Activated CD8-positive, alpha-beta memory T cell treated with anti-CD3 and anti-CD28 coated beads for 24 hours (primary cell): ENCODE measurements at places on chromosomes 6 and 20.

DNA sequence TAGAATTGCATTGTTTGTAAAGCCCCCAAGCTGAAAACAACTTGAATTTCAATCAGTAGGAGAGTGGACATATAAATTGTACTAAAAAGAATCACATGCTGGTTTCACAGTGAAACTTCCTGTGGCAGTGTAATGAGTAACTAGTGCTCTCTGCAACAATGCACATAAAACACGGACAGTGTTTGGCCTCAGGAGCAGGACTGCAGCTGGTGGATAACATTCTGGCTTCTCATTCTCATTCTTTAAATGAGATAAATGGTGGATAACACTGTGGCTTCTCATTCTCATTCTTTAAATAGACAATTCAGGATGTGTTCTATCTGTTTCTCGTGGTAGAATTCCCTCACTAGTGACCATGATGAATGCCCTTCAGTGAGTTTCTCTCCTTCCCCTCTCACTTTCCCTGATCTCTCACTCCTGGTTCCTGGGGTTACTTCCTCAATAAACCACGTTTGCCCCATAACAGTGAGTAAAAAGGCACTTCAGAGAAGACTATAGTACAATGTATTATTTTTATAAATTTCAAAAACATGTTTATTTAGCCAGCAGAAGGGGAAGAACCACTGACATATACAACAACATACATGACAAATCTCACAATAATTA is 59.9 kb downstream of the SLC22A2 start:
- DNase-seq: no peak

GRCh38 chr6:81966968-81967367 is 214.5 kb upstream of the TENT5A start:
- no peak for DNase-seq

- no peak for DNase-seq
Measured at GRCh38 chr20:9439806-9440205, 74.6 kb upstream of the LAMP5 start.

DNA sequence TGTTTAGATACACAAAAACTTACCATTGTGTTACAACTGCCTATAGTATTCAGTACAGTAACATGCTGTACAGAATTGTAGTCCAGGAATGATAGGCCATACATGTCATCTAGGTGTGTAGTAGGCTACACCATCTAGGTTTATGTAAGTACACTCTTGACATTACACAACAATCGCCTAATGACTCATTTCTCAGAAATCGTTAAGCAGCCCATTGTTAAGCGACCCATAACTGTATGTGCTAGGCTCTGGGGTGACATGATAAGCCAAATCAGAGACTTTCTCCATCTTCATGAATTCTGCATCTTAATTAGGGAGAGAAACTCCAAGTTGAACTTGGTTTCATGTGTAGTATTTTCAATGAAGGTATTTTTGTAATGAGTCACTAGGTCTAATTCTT is 17.2 kb downstream of the STK35 start:
- DNase-seq: no peak

DNA sequence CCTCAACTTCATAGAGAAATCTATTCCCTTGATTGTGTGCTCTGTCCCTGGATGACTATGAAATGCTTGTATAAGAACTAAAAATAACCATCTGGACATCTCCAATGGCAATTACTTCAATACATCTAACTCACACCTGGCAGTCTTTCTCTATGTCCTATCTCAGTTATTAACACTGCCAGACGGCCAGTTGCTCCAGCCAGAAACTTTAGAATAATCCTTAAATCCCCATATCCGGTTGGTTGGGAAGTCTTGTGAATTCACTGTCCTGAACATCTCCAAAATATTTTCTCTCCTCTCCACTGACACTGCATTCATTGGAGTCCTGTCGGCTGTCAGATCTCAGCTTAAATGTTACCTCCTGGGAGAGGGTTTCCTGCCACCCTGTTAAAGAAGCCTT is 12.2 kb upstream of the LAMA2 start:
- DNase-seq: no peak

DNA sequence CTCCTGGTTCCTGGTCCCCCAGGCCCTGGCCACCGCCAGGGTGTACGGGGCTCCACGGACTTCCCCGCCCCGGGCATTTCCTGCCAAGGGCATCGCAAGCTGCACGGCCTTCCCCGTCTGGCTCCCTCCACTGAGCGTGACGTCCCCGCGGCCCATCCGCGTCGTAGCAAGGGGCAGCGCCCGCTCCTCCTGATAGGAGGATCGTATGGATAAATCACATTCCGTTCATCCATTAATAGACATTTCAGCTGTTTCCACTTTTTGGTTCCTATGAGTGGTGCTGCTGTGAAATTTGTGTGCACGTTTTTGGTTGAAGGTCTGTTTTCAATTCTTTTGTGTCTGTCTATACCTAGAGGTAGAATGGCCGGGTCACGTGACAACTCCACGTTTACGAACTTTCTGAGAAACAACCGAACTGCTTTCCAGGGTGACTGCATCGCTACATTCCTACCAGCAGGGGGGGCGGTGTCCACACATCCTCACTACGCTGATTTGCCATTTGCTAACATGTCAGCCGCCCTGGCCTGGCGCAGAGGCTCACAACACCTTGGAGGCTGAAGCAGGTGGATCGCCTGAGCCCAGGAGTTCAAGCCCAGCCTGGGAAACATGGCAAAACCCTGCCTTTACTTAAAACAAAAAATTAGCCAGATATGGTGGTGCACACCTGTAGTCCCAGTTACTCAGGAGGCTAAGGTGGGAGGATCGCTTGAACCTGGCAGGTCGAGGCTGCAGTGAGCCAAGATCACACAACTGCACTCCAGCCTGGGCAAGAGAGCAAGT is 37.7 kb downstream of the KCNQ2 start:
- peak; percentile 90 for DNase-seq

DNA sequence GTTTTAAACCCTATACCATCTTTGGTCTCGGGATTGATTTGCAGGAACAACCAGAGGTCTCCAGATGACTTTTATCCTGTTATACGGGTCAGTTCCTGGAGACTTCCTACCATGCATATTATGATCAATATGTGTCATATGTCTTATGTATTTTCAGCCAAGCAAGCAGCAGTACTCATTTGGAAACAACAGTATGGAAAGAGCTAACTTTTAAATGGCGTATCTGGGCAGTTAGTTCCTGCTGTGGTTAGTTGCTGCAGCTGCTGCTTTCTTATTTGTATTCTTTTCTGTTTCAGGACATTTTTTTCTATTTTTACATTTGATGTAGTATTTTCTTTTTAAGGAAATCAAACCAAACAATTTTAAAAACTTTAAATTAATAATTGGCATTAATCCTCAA is 207.5 kb downstream of the MANEA start:
- DNase-seq: no peak

GRCh38 chr20:51220293-51220706 is 197.4 kb upstream of the KCNG1 start:
- peak; percentile 84 for DNase-seq

- DNase-seq: no peak
Measured at GRCh38 chr6:100057941-100058340, 63.9 kb upstream of the MCHR2 start.

DNA sequence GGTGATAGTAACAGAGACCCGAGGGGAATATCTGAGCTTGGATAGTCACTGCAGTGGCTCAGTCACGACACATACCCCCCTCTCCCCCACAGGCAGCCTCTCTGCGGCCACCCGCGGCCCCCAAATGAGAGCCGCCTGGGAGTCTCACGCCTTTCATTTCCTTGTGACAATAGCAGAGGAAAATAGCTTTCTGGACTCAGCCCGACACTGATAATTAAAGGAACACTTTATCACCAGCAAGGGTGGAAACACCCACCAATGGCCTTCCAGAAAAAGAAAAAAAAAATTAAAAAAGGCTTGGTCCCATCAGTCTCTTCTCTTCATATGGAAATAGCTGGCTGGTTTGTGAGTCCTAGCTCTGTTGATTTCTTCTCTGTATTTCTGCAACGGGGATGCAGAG is 35.1 kb upstream of the KCNG1 start:
- DNase-seq: no peak

GRCh38 chr6:7373739-7374138 is 15.8 kb downstream of the CAGE1 start:
- no peak for DNase-seq

DNA sequence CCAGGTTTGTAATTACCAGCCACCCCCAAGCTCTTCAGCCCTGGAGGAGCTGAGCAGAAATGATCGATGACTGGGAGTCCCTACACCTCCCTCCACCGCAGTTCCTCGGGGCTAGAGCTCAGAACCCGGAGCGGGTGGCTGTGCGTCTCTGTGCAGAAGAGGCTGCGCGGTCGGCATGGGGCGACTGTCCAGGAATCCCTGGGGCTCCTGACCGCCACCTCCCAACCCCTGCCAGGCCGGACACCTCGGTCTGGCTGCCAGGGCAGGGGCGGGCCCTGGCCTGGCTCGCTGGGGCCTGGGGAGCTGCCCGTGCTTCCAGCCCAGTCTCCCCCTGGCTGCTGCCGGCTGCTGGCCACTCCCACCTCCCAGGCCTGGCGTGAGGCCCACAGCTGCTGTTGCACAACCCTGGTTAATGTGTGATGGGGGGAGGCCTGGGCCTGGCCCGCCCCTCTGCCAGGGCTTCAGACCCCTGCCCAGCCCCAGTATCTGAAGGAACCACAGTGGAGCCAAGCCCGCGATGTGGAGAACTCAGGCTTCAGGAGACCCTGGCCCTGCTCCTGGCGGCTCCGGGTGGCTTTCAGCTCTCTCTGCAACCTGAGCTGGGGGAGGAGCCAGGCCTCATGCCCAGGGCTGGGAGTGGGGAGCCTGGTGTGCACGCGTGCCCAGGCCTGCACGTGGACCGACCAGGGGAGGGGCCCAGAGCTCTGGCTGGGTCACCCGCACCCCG is 1.2 kb downstream of the SLC2A4RG start:
- DNase-seq: peak; percentile 73

- peak; percentile 81 for DNase-seq
Measured at GRCh38 chr20:43691928-43692524, 25.1 kb downstream of the MYBL2 start.

DNA sequence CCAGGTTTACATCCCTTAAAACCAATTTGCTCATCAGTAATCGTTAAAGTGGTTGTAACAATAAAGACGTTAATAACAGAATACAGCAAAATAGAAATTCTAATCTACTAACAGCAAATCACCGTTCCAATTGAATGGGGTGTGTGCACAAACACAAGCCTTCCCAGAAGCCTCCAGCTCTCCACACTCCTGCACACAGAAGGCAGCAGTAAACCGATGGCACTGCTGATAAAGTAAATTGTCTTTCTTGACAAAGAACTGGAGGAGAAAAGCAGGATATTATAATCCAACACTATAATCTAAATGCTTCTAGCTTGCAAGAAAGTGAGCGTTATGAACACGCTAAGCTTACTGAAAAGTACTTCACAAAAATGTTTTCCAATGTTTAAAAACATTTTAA is 7.0 kb downstream of the ZNF217 start:
- peak; percentile 53 for DNase-seq

DNA sequence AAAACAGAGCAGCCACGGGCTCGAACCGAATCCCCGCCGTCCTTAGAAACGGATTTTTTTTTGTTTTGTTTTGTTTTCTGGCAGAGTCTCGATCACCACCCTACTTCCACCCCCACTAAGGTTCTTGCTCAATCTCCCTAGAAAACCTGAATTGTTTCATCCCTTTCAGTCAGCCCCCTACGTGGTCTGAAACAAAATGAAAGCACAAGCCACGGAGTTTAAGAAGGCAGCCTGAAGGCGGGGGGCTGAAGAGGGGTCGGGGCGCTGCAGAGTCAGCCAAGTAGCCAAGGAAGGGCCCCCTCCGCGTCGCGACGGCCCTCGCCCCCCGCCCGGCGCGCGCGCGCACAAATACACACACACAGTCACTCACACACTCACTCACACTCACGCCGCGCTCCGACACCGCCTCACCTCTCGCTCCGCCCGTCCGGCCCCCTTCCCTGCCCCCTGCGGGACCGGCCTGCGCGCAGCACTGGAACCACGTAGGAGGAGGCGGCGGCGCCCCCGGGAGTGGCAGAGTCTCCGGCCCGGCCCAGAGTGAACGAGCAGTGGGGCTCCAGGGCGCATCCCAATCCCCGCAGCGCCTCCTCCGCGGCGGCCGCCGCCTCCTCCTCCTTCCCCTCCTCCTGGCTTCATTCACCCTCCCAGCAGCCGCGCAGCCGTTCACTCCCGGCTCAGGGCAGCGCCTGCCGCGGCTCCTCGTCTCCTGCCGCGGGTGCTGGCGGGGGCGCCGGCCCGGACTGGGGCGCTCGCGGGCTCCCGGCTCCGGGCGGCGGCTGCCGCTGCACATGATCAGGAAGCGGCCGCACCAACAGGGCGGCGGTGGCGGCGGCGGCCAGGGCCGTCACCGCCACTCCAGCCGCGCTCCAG is 1.4 kb downstream of the ATXN1 start:
- DNase-seq: peak; percentile 90

GRCh38 chr20:55782912-55783253 is 222.4 kb downstream of the CBLN4 start:
- DNase-seq: no peak

- DNase-seq: no peak
Measured at GRCh38 chr20:23596579-23597250, 9.0 kb downstream of the CST9 start.

DNA sequence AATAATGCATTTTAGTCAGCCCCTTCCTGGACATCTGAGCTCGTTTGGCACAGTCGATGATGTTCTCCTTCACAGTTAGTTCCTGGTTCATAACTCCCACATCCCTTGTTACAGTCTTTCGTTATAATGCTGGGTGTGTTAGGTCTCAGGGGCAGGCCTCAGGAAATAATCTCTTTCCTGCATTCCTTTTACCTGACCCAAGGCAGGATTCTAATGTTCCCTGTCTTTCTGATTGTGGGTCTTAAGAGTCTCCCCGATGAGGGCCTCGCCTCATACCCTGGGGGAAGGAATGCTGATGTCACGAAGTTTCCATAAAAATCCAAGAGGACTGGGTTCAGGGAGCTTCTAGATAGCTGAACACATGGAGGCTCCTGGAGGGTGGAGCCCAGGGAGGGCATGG is 104.0 kb upstream of the CARMIL1 start:
- no peak for DNase-seq

DNA sequence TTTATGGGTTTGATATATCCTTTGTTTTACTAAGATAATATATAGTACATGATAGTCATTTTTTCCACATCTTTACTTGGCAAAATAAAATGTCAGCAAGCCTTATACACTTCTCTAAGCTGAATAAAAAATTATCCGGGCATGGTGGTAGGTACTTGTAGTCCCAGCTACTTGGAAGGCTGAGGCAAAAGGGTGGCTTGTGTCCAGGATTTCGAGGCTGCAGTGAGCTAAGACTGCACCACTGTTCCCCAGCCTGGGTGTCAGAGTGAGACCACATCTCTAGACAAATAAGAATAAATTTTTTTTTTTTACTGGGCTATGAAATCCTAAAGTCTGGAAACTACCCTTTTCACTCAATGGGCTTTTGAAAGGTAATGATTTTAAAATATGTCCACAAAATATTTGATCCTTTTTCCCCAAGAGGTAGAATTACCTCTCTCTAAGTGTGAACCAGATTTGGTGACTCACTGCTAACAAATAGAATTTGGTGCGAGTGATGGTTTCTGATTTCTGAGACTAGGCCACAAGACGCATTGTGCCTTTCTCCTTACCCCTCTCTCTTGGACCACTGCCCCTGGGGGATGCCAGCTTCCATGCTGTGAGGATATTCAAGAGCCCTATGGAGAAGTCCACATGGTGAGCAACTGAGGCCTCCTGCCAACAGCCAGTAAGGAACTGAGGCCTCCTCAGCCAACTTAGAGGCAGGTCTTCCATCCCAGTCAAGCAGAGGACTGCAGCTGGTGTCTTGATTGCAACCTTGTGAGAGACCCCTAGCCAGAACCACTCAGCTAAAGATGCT is 84.2 kb upstream of the ZNFX1 start:
- DNase-seq: no peak
